ENCODE measurements at places on chromosomes 4 and X.

DNA sequence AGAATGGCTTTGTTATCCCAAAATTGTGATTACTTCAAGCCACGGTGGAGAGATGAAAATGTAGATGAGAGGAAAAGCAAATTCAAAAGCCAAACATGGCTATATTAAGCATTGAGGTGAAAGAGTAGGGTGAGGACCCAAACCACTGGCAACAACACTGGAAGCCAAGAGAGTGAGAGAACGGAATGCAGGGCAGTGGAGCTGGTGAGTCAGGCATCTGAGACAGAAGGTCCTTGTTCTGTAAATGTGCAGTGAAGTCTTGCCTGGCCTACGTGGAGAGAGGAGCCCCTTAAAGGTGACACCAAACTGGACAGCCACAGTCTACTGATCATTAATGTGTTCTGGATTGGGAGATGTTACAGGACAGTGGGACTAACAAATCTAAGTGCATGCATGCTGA lies 22.8 kb upstream of the SEC24B start:
- DNase-seq: no peak

- no peak for DNase-seq
These were observed 1489.4 kb downstream of the RAPGEF2 start for GRCh38 chr4:160592258-160592657.

DNA sequence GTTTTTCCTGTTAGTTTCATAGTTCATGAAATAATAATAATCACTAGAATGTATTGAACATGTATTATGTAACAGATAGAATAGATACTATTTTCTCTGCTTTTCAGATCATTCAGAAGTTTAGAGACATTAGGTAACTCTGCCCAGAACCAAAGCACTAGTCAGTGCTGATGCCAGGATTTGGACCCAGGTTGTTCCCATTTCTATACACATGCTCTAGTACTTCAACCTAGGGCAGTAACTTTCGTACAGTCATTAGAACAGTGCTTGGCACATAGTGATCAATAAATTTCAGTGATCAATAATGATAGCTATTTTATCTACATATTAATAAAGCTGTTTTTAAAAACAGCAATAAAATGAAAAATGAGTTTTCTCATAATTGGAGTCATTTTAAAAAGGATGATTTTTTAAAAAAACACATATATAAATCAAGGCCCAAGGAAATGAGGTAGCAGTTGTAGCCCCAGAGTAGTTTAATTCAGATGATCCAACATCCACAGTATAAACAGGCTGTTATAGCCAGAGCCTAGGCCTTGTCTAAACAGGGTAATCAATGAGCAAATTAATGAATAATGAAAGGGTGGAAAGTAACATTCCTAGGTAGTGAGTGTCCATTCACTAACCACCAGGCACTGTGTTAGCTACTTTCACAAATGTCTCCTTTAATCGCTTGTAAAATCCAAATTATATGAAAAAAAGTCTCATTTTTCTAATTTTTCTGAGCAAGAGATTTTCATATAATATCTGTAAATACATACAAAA lies 25.6 kb downstream of the TXK start:
- no peak for DNase-seq

DNA sequence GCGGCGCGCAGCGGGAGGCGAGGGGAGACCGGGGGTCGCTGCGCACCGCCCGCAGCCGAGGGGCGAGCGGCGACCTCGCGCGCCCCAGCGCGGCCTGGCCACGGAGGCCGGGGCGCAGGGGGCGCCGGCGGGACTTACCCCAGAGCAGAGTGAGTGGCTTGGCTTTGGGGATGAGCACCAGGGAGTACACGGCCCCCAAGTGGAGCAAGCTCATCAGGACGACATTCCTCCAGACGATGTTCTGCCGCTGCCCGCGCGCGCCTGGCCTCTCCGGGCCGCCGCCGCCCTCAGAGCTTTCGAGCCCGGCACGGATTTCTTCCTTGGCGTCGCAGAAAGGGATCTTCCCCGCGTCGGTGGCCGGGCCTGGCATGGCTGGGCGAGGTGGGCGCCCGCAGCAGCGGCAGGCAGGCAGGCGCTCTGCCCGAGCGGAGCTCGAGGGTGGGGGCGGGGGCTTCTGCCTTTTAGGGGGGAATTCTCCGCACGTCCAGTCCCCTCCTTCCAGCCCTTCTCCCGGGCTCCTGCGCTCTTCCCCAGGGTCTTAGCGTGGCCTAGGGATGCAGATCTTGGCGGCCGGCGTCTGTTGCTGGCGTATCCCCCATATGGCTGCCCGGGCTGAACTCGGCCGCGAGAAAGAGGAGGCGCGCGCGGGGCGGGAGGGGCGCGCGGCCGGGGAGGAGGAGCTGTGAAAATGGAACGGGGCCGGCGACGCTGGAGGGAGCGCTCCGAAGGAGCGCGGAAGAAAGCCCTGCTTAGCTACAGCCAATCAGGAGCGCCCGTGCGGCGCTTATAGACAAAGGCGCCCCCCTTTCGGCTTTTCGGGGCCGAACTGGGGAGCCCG lies at the start of gene SCD5:
Gene SCD5, minus strand, starts transcription at position 629 of the 838 bp plus-strand sequence. Its CDS starts 259 bp downstream, at position 370.
- DNase-seq: peak; percentile 66

GRCh38 chr4:76752861-76753501 lies 145.0 kb downstream of the SOWAHB start:
- no peak for DNase-seq

GRCh38 chr4:144213371-144213770 lies 72.9 kb upstream of the GYPA start:
- no peak for DNase-seq
